Stimulated activated CD8-positive, alpha-beta memory T cell treated with anti-CD3 and anti-CD28 coated beads, Interleukin-4, amount 100 ng/mL, for 4 hours (primary cell): ENCODE measurements at places on chromosomes 4 and X.

DNA sequence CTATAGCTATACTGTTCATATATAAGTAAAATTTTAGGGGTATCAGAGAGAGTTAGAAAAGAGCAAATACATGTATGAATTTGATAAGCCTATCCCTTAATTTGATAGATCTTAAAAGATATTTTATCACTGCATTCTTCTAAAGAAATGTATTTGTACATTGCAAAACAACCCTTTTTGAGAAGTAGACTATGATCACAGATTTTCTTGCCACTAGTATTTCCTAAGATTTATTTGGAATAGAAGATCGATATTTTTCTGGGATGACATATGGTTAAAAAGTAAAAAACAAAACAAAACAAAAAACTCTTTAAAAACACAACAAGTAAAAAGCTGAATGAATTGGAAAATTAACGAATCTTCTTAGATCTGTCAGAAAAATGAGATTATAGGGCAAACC is 27.4 kb downstream of the TET2 start:
- no peak for DNase-seq

- no peak for DNase-seq
Measured at GRCh38 chrX:68998716-68999115, 166.5 kb downstream of the PJA1 start.

DNA sequence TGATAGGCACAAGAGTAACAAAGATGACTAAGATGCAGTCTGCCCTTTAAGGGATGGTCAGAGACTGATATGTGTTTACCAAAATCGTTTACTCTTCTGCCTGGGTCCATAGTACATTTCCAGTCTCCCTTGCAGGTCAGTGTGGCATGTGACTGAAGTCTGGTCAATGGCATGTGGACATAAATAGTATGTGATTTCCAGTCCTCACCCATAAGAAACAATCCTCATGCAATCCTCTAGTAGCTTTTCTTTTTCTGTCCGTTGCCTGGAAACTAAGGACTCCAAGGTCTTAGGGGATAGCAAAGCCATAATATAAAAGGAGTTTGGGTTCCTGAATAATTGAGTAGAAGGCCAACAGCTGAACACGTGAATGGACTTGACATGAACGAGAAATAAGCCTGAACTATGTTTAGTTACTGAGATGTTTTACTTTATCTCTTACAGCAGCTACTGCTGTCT is 1.1 kb downstream of the SLC9B2 start:
- no peak for DNase-seq

- DNase-seq = no peak
Measured at GRCh38 chrX:40853004-40853815, 117.9 kb upstream of the MED14 start.

- no peak for DNase-seq
Measured at GRCh38 chr4:156685308-156685707, 286.3 kb downstream of the PDGFC start.

- no peak for DNase-seq
Measured at GRCh38 chr4:154033921-154034320, 245.0 kb upstream of the SFRP2 start.

- no peak for DNase-seq
Measured at GRCh38 chrX:124209792-124210576, 122.5 kb upstream of the TEX13D start.

DNA sequence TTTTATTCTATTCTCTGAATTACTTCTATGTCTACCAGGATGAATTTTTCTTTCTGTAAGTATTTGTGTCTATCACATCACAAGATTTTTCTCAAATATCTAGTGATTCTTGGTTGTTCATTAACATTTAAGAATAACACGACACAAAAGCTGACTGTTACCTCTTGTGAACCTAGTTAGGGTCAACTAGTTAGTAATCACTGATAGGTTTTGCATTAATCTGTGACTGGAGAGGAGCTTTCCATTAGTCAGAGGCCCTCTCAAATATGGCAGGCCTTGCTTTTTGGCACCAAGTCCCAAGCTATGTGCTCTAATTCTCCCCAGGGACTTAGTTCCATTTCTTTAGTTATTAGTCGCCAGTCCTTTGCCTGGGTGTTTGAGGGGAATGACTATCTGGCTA is 259.2 kb downstream of the CFAP299 start:
- DNase-seq = no peak

GRCh38 chrX:79466636-79467035 is 99.5 kb upstream of the ITM2A start:
- DNase-seq = no peak

GRCh38 chrX:43505769-43506168 is 150.3 kb upstream of the MAOA start:
- DNase-seq = no peak

DNA sequence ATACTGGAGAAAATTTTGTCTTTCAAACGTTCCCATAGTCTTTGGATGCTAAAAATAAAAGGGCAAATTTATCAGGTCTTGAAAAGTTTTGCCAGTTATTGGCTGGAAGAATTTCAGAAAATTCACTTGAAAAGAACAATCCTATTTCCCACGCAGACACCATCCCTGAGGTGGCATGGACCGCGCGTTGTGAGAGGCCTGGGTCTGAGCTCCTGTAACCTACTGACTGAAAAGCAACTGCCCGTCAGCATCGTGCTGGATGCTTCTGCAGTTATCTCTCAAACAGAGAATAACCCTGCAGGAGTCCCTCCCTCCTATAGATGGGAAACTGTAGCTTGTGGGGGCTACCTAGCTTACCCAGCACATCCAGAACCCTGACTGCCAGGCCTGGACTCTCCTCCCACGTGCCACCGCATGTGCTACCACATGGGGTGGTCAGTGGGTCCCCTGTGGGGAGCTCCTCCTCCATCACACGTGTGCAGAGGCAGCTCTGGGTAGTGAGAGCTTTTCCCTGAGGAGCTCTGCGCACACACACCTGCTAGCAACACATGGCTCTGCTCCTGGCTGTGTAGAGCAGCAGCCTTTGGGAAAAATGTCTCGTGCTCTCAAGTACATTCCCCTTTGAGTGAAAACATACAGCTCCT is 36.1 kb downstream of the NSG1 start:
- DNase-seq = no peak

- no peak for DNase-seq
Measured at GRCh38 chrX:24030597-24030996, 3.6 kb upstream of the KLHL15 start.

- DNase-seq = no peak
Measured at GRCh38 chrX:46575586-46575985, 2.0 kb downstream of the CHST7 start.

GRCh38 chr4:10035130-10035529 is 13.8 kb upstream of the SLC2A9 start:
- no peak for DNase-seq

GRCh38 chrX:64205441-64205734 is at the start of gene AMER1:
TSS of gene AMER1 (minus strand) at chrX:64205708. CDS start at chrX:64193286, 12,422 bp downstream.
- DNase-seq = no peak

DNA sequence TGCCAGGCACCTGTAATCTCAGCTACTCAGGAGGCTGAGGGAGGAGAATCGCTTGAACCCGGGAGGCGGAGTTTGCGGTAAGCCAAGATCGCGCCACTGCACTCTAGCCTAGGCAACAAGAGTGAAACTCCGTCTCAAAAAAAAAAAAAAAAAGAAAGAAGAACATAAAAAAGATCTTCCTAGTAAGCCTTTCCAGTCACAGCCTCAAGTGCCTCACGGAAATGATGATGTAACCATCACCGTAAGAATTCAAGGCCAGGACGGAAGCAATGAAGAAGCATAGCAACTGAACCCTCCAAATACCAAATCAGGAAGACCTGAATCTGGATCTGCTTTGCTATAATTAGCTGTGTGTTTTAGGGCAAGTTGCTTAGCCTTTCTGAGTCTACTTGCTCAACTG is 28.8 kb downstream of the RBM47 start:
- no peak for DNase-seq

DNA sequence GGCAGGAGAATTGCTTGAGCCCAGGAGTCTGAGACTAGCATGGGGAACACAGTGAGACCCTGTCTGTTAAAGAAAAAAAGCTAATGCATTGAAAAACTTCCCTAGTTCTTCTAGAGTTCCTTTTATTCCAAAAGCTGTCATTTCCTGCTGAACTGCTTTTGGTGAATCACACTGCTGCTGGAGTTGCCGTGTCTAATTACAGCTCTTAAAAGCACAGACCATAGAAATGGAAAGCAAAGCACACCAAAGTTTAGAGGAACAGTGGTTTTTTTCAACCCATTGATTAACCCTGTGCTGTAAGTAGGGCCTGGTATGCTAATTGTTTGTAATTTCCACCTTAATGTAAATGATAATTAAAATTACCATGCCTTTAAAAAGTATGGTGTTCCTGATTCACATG is 52.4 kb downstream of the SEPTIN11 start:
- DNase-seq = no peak

DNA sequence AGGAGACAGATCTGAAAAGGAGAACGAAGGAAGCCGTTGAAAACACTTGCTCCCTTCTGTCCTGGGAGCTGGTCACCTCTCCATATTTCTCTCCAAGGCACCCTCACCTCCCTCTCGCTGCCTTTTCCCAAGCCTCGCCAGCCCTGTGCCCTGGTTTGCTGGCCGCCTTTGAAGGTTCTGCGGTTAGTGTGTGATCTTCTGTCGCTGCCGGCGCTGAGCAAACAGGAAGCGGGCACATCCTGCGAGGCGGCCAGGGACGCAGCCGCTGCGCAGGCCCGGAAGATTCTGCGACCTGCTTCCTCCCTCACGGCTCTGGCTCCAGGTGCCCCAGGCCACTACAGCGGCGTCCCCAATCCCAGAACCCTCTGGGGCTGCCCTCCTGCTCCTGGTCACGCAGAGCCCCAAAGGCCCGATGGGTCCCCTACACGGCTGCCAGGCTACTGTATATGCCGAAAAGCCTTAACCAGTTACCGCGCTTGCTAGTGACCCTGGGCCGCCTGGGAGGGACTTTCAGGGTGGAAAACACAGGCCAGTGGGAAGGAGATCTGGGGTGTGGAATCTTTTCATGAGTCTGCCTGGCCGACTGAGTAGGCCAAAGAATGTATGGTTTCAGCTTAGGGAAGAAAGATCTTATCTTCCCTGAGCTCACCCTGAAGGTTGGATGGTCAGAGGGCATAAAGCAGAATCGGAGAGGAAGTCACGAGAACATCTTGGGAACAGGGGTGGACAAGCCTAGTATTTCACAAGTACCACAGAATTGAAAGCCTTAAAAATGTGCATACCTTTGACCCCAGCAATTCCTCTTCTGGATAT is 2.3 kb upstream of the SASH3 start:
- no peak for DNase-seq

DNA sequence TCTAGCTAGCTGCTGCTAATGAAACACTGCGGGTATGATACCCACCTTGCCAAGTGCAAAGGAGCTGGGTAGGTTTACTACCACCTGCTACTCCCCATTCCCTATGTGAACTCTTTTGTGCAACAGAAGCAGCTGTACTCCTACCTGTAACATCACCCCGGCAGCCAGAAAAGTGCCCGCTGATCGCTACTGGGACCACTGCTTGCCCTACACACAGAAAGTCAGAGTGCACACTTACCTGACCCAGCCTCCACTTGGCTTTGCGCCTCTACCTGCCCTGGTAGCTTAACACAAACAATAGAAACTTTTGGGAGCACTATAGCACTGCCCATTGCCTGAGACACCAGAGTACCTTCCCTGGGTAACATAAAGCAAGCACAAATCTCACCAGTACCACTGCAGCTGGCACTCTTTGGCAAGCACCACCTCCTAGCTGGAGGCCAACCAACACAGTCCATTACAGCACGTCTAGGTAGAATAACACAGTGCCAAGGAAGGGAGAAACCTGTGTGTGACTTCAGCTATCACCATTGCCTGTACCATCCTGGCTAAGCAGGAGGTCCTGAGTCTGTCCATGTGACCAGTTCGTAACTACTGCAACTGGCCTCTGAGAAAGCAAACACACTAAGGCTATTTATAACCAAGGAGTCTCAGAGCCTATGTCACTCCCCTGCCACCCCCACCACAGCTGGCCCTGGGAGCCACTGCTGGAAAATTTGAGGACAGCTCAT is 80.1 kb downstream of the CENPC start:
- DNase-seq = no peak

GRCh38 chr4:150572704-150573504 is 9.0 kb upstream of the MAB21L2 start:
- DNase-seq = no peak

DNA sequence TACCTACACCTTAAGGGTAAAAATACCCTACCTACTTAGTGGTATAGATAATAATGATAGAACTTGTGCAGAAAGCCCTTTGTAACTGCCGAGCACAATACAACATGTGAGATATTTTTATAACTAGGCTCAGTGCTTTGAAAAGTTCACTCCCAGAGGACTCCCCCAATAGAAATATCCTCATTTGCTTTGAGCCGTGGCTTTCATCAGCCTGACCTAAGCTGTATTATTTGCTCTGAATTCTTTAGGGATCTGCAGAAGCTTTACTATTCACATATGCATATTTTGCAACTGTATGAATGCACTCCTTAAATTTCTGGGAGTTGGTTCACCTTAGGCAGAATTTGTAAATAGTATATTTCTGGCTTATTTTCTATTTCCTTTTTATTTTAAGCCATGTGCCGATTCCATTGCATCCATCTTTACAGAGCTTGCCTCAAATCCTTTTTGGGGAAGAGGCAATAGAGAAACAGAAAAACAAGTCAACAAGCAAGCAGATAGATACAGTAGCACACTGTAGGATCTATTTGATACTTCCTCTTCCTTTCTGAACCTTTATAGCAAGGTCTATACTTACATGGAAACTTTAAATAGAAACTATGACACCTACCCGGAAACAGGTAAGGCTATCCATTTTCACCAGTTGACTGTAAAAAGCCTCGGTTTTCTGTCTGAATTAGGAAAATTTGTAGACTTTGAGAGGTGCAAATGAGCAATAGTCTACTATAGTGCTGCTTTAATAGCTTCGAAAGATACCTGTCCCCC is 242.5 kb upstream of the VCX3A start:
- no peak for DNase-seq

DNA sequence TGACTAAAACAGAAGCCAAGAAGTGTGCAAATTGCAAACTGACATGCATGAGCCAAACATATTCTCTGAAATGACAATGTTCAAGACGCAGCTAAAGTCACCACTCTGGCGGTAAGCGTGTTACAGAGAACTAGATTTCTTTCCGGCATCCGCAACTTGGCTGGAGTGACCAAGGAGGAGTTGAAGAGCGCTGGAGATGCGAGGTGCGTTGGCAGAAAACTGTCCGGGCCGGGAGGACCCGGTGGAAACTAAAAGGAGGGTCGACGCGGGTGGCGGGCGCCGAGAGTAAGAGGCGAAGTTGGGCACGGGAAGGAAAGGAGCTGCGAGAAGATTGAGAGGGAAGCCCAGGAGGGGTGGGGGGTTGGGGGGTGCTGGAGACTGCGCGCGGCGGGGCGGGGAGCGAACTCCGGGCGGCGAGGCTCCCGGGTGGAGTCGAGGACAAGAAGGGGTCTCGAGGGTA is 807 bp downstream of the SEL1L3 start:
- DNase-seq = no peak

- DNase-seq = no peak
Measured at GRCh38 chr4:24417206-24417605, 167.1 kb downstream of the DHX15 start.

DNA sequence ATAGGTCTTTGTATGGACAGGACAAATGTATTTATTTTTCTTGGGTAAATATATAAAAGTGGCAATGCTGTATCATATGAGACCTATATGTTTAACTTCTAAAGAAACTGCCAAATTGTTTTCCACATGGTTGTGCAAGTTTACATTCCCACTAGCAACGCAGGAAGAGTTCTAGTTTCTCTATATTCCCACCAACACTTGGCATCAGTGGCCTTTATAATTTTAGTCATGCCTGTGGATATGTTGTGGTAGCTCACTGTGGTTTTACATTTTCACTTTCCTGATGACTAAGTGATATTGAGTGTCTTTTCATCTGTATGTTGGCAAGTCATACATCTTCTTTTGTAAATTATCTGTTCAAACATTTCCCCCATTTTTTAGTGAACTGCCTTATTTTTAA is 126.0 kb downstream of the EMCN start:
- DNase-seq = no peak

GRCh38 chr4:10385994-10386394 is 71.2 kb downstream of the ZNF518B start:
- no peak for DNase-seq
